Stimulated activated CD8-positive, alpha-beta memory T cell treated with anti-CD3 and anti-CD28 coated beads, Interleukin-4, amount 100 ng/mL, for 24 hours (primary cell): ENCODE measurements at places on chromosomes 1 and 21.

- no peak for DNase-seq
Measured at GRCh38 chr1:32733582-32734321, 31.2 kb upstream of the SYNC start.

GRCh38 chr1:223102797-223103533 is 40.1 kb downstream of the TLR5 start:
- no peak for DNase-seq

DNA sequence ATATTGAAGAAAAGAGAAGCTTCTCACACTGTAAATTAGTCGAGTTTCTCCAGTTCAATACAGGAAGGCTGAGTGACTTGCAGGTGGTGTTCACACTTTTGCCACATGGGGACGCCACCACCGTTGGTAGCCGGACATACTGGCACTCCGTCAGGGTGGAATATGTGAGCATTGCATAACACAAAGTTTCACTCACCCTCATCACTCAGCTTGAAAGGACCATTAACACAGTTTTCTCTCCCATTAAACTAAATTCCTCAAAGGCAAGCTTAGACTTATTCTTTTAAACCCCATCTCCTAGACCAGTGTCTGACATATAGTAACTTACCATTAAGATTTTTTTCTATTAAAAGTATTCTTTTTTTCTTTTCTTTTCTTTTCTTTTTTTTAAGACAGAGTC is 105.3 kb upstream of the SERBP1 start:
- peak; percentile 19 for DNase-seq

DNA sequence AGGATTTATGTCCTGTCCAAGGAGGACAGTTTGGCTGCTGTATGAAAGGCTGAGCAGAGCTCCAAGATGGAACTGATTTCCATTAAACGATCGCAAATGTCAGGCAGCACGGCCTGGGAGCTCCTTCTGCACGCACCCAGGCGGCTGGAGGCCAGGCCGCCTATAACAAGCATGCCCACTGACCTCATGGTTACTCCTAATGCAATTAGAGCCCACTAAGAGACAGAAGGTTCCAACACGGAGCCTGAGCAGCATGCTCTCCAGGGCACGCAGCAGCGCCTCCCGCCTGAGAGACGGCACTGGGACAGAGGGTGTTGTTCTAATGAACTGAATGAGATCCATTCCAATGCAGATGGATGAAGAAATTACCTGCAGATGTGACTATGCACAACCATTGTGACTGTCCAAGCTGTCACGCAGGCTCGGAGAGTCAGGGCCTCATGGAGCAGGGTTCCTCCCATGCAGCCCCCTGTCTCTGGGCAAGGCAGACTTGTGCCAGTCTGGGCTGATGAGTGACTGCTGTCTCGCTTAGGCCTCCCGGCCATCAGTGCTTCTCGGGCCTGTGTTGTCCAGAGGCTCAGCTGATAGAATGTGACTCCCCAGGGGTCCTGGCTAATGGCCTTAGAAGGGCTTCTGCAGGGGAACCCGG is 25.2 kb upstream of the CDCA8 start:
- no peak for DNase-seq

GRCh38 chr1:180415985-180416633 is 86.3 kb downstream of the ACBD6 start:
- DNase-seq = no peak

DNA sequence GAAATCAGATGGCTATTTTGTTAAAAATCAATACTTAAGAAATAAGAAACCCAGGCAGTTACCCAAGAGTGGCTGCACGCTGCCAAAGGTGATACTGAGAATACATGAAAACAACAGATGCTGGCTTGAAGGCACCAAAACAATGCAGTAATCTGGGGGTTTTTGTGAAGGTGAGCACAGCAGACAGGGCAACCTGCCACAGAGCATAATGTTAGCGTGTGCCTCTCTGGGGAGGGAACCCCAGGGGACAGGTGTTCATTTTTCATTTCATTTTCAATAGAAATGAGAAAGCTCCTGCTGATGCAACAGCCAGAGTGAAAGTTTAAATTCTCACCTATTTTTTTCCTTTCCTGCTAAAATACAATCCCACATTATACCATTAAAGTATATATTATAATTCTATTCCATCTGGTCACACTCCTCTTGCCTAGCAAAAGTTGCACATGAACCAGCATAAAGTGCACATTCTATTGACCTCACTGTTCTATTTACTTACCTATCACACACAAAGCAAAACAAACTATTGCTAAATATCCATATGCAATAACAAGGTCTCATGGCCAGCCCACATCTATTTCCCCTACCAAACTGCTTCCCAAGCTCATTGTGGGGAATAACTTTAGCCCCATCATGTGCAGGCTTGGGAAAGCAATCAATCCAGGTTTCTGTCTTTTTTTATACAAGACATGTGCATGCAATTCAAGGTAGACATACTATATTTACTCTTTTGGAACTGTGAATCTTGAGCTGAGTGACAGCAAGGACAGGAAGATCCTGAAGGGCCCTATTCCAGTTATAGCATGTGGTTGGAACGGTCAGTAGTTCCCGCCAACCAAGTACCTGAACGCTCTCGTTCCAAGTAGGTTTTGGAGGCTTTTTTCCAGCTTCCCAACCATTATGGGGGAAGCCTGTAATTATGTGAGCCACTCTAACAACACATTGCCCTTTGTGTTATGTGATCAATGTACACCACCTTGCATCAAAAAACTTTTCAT is 173.6 kb downstream of the RERE start:
- DNase-seq = no peak

GRCh38 chr1:229258031-229258756 is 12.7 kb upstream of the RAB4A start:
- peak; percentile 44 for DNase-seq

DNA sequence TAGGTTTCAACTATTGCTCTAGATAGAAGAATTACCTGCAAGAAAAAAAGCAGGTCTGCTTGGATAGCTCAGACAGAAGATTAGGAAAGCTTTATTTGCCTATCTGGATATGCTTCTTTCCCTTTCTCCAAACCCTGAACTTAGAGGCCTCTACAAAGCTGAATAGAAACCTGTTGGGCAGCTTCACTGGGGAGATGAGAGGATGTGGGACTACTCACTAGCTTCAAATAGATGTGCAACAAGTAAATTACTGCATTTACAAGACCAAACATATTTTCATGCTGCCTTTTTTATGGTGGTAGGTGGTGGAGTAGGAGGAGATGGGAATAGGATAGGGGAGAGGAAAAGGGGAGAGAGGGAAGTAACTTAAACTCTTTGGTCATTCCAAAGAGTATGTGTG is 6.4 kb downstream of the CLCA2 start:
- DNase-seq = no peak

GRCh38 chr1:17186216-17186909 is 18.6 kb upstream of the PADI1 start:
- no peak for DNase-seq

- DNase-seq = no peak
Measured at GRCh38 chr1:29385966-29386365, 149.6 kb downstream of the PTPRU start.

DNA sequence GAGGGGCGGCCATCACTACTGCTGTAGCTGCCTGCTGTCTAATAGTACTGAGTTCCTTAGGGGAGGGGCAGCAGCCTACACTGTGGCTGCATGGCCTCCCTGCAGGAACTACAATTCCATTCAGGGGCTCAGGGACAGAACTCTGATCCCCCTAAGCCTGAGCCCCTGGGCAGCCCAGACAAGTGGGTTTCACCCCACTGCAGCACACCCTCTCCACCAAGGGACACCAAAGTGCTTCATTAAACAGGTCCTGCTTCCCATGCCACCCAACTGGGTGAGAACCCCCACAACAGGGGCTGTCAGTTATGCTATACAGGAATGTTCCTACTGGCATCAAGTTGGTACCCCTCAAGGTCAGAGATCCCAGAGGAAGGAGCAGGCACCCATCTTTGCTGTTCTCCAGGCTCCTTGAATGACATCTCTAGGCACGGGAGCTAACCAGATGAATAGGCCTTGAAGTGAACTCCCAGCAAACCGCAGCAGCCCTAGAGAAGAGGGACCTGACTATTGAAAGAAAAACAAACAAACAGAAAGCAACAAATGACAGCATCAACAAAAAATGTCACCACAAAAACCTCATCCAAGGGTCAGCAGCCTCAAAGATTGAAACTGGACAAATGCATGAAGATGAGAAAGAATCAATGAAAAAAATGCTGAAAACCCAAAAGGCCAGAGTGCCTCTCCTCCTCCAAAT is 437.4 kb downstream of the NUF2 start:
- no peak for DNase-seq

DNA sequence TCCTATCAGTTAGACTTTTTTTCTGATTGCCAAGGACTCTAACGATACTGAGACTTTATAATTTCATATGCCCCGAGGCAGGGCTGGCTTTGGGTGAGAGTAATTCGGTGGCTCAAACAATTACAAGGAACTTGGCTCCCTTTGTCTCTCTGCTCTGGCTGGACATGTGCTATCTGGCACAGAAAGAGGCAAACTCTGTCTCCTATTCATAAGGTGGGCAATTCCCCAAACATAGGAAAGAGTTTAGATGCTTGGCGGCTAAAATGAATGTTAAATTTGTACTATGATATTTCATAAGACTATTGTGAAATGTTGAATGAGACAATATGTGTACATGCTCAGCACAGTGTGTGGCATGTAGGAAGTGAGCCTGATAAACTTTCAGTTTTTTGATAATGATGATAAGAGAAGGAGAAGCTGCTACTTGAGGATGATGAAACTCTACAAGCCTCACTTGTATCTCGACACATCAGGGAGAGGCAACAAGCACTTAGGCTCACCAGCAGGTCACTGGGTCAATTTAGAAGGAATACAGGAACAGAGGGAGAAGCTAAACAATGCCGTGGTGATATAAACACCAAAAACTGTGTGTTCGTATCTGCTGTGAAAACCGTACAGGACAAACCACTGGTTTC is 12.6 kb upstream of the NTPCR start:
- no peak for DNase-seq
